ENCODE measurements at places on chromosomes 7 and 10. TPM values are rescaled to one million over a fixed set of nuclear protein-coding genes. Genes with fewer than 3 reads are reported as not detected.
A peak's percentile ranks its signal among the peaks of the same experiment; 100 is the strongest.

SYPL1 gene
- total RNA-seq = 61.3 TPM

CALHM2 gene
- 11.6 TPM for total RNA-seq

PPP1R17 gene
- not detected for total RNA-seq

ZNF518A gene
- 12.3 TPM for total RNA-seq

TSPAN12 gene
- not detected for total RNA-seq

MYO3A gene
- total RNA-seq = 29.8 TPM

SAMD9 gene
- total RNA-seq = 11.7 TPM

ERV3-1 gene
- total RNA-seq = 22.8 TPM

MACC1 gene
- 2.0 TPM for total RNA-seq

SDK1 gene
- total RNA-seq = 10.1 TPM

ASZ1 gene
- not detected for total RNA-seq

TWIST1 gene
- total RNA-seq = not detected

ANXA8 gene
- not detected for total RNA-seq

DNA sequence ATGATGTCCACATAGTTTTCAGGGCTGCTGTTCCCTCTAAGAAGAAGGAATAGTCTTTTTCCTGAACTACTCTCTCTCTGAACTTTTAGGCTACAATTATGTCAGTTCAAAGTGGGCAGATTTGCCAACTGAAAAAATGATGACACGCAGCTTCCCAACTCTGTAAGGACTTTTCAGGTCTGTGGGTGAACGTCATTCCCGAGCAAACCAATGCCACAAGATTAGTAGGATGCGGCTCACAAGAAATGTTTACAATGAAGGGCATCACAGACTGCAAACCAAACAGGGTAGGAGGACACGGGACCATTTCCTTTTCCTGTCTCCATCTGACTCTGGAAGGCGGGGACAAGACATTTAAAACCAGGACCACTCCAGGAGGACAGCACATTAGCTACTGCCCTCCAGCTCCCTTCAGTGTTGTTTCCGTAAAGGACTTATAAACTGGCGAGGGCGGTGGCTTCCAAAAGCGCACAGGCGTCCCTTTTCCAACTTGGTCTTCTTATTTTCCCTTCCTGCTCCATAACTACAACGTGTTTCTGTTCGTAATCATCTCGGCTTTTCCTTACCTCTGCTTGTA lies 539 bp upstream of the MKLN1 start:
- peak; percentile 72 for DNase-seq

- peak; percentile 45 for DNase-seq
These were observed 25.5 kb downstream of the PRR15 start for GRCh38 chr7:29588900-29589696.

- no peak for DNase-seq
These were observed 229.7 kb downstream of the FANK1 start for GRCh38 chr10:126126023-126126422.

GRCh38 chr7:2016761-2017480 lies 215.8 kb downstream of the MAD1L1 start:
- DNase-seq = no peak

GRCh38 chr10:15901889-15902288 lies 41.6 kb upstream of the MINDY3 start:
- DNase-seq = no peak

DNA sequence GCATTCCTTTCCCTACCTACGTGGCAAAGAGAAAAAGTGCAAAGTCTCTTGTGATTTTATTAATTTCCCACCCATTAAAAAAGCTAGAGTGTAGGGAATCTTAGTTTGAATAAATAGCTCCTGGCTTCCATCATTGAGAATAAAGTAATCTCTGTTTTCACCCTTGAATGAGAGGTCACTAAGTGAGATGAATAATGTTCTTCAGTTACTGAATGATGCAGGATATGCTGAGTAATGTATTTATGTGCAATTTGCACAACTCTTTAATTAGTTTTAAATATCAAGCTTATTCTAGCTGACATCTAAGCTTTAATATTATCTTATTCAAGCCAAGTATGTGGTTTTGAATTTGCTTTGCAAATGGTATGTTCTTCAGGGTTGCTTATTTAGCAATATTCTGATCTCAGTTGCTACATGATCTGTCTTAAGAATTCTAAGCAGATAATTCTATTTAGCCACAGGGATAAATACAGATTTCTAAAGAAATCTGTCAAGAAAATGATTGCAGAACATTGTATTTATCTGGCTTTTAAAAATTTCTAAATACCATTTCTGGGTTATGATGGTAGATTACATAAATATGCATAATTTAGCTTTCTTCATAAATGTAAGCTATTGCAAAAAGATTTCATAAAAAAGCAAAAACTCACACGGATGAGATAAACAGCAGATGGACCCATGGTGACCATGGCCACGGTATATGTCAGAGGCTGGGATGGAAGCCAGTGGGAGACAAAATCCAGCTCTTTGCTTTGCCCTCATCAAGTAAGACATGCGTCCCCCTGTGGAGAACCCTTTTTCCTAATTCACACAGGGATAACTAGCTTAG lies 141.0 kb downstream of the MACC1 start:
- DNase-seq = peak; percentile 71

GRCh38 chr7:36565792-36566356 lies 158.4 kb downstream of the AOAH start:
- no peak for DNase-seq

- DNase-seq = peak; percentile 76
These were observed 119.0 kb upstream of the KCNMA1 start for GRCh38 chr10:77756319-77757232.

GRCh38 chr10:21084700-21085099 lies 187.6 kb upstream of the NEBL start:
- DNase-seq = no peak

DNA sequence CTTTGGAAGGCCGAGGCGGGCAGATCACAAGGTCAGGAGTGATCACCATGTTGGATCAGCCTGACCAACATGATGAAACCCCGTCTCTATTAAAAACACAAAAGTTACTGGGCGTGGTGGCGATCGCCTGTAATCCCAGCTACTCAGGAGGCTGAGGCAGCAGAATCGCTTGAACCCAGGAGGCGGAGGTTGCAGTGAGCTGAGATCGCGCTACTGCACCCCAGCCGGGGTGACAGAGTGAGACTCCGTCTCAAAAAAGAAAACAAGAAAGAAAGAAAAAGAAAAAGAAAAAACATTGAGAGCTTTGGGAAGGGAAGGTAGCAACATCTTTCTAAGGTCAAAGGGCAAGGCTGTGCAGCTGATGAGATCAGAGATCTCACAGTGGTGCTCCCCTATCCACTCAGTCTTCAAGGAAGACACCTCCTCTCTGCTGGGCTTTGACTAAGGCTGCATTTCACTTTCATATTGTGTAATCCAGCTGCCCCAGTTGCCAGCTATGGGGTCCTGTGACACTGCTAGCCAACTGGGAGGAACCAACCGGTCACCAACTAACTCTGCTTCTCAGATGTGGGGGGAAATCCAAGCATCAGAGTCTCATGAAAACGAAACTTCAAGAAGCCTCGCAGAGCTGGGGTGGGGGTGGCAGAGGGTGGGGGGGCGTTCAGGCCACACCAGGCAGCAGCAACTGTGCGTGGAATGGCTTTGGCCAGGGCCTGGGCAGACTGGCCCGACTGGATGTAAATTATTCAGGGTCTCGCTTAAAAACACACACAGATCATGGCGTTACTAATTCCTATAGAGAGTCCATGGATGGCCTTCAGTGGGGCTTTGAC lies 1.5 kb downstream of the IL15RA start:
- peak; percentile 49 for DNase-seq

DNA sequence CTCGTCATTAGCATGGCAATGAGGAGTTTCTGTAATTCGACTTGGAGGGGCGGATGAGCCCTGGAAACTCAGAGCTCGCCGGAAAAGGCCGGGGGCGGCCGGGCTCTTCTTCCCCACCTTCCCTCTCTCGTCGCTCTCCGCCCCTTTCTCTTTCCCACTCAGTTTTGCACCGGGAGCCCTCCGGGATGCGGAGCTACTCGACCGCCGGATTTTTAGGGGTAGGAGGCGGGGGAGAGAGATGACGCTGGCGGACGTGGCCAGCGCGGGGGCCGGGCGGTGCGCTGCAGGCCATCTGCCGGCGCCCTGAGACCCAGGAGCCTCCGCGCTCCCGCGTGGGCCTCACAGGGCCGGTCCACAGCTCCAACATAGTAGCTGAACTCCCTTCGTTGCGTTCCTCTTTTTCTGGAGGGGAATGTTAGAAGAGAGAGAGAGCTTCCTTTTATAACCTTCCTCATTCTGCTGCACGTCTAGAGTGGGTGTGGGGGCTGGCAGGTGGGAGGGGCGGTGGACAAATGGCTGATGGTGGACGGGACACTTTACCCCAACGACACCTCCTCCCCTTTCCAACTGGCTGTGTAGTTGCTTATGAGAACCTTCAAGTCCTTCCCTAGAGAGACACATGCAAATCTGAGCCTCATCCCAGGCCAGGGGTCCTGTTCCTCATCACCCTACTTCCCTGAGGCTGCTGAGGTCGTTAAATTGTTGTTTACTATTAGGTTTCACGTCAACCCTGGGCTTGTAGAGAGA lies 1.1 kb upstream of the HOXA1 start:
- DNase-seq = peak; percentile 87

- peak; percentile 18 for DNase-seq
These were observed 13.7 kb downstream of the THSD7A start for GRCh38 chr7:11818281-11818680.
